ENCODE measurements at places on chromosomes 13 and 19. TPM values are rescaled to one million over a fixed set of nuclear protein-coding genes. Genes with fewer than 3 reads are reported as not detected.

The GIPC3 gene
- total RNA-seq = 0.98 TPM

The KLK15 gene
- not detected for total RNA-seq

The TRPM4 gene
- 0.54 TPM for total RNA-seq

The OR10H1 gene
- not detected for total RNA-seq

The C5AR2 gene
- total RNA-seq = 0.17 TPM

The ACP5 gene
- 29.0 TPM for total RNA-seq

The ZNF285 gene
- not detected for total RNA-seq

The EBI3 gene
- total RNA-seq = 28.1 TPM

The DKKL1 gene
- not detected for total RNA-seq

The B3GLCT gene
- 4.8 TPM for total RNA-seq

The LAIR1 gene
- total RNA-seq = 99.5 TPM

The PRKD2 gene
- total RNA-seq = 175 TPM

The ZFP36 gene
- 80.1 TPM for total RNA-seq

The RNF17 gene
- not detected for total RNA-seq

The ZNF730 gene
- 0.34 TPM for total RNA-seq

The NXNL1 gene
- not detected for total RNA-seq

The OVOL3 gene
- total RNA-seq = not detected

The HIF3A gene
- not detected for total RNA-seq

The ZNF534 gene
- not detected for total RNA-seq

The NLRP7 gene
- 0.20 TPM for total RNA-seq

The FFAR2 gene
- total RNA-seq = not detected

The NALCN gene
- not detected for total RNA-seq

The HSD17B14 gene
- 1.3 TPM for total RNA-seq

The RTBDN gene
- total RNA-seq = not detected

The LILRA1 gene
- total RNA-seq = not detected

Measured in T-helper 1 cell treated with Interleukin-12 subunit alpha and Interleukin-12 subunit beta and Interleukin-4 antibody, amounts not matched to agents 30 ng/mL and 1 ng/mL, for 36 hours (primary cell).